ENCODE measurements at places on chromosomes 6 and 20.
A peak's percentile ranks its signal among the peaks of the same experiment; 100 is the strongest.

- no peak for DNase-seq
Measured at GRCh38 chr20:18839507-18840247, 26.1 kb downstream of the SCP2D1 start.

DNA sequence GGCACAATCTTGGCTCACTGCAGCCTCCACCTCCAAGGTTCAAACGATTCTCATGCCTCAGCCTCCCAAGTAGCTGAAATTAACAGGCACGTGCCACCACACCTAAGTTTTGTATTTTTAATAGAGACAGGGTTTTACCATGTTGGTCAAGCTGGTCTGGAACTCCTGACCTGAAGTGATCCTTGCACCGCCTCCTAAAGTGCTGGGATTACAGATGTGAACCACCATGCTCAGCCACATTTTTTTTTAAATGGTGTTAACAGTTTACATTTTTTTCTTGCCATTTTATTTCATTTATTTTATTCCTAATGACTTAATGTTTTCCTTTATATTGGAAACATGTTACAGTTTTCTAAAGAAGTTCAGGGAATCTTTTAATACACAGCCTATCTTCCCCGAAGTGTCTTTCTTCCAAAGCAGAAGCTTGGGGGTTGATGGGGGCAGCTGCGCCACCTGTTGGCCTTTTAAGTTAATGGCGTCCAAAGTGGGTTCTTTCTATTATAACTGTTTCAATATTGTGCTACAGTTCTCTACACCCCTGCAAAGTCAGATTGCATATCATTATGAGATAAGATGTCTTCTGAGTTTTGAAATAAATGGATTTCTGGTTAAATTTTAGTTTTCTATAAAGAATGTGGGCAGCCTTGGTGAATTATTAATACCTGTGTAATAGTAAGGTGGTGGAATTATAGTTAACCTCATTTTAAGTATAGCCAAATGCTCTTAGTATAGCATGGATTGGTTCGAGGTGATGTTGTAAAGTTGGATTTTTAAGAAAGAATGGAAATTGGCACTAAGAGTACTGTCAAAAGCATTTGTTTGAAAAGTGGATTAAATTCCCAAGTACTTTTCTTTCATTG, 42.0 kb upstream of the PLCG1 start:
- DNase-seq: peak; percentile 66

DNA sequence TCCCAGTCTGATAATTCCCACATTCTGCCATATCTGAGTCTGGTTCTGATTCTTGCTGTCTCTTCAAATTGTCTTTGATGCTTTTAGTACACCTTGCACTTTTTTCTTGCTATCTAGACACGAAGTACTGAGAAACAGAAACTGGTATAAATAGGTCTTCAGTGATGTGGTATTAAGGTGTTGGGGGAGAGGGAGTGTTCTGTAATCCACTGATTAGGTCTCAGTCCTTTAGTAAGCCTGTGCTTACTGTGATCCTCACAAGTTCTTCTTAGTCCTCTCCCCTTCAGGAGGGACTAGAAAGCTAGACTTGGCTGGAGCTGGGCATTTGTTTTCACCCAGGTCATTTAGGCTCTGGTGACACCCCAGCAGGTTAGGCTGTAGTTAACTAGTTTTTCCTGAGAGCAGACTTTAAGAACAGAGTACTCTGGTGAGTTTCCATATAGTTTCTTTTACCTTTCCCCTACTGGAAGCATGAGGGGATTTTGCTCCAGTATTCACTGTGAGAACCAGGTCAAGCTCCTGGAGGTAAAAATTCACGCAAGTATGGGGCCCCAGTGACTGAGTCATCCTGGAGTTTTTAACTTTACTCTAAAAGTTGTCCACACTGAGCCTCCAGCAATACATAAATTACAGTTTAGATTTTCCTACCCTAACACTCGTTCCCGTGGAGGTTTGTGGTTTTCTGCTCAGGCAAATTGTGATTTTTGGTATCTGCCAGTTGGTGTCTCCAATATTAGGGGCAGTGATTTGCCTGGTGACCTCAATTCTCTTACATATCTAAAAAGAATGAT, 154.6 kb downstream of the CDKAL1 start:
- DNase-seq: no peak

GRCh38 chr20:34579191-34579978, 20.9 kb downstream of the MAP1LC3A start:
- peak; percentile 82 for DNase-seq

GRCh38 chr20:41140226-41141133, 3.1 kb downstream of the PLCG1 start:
- no peak for DNase-seq

DNA sequence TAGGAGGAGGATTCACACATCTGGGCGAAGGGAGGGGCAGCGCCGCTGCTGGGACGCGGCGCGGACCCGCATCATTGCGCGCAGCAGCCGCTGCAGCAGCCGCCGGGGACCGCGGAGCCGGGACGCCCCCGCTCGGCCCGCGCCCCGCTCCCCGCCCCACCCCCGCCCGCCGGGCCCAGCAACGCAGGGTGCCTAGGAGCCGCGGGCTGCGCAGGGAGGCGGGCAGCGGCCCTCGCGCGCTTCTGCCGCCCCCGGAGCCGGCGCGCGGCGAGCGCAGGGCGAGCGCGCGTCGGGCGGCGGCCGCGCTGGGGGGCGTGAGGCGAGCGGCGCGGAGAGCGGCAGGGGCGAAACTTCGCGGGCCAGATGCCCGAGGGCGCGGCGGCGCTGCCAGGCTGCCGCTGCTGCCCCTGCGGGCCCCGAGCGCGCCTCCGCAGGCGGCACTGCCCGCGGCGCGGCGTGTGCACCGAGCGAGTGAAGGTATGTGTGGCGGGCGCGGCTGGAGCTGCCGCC, at the start of gene NKAIN2:
NKAIN2 (plus strand) TSS at position 362 of the 510 bp plus-strand sequence.
- DNase-seq: peak; percentile 41

- peak; percentile 48 for DNase-seq
Measured at GRCh38 chr6:1871724-1872315, 262.1 kb downstream of the FOXC1 start.

DNA sequence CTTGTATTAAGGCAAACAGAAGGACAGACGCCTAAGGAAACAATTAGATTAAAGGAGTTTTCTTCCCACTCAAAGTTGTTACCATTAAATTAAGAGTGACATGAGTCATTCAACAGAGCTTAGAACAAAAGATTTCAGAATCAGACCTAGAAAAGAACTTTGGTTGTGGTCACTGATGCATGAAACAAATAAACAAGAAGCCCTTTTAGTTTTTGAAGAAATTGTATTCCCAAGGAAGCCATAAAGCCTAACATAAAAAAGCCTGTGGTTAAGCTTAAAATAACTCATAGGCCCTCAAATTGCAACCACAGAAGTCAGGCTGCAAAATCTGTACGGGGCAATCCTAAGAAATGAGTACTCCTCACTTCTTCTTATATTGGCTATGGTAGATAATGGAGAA, 17.9 kb upstream of the TRIM26 start:
- DNase-seq: no peak

DNA sequence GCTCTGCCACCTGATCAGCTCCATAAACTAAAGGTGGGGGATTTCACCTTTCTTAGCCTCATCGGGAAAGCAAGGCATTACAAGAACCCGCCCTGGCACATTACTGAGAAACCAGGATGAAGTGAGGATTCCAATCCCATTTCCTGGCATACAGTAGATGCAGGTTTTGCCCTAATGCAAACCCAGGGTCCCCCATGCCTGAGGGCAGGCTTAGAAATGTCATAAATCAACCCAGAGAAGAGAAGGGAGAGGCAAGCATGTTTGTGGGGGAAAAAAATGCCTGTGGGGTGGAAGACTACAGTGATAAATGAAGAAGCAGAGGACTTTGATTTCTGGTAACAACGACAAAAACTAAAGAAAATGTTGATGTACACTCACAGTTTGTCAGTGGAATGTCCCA, 18.0 kb upstream of the PMEPA1 start:
- no peak for DNase-seq

GRCh38 chr6:36423101-36423824, 19.4 kb downstream of the PXT1 start:
- DNase-seq: peak; percentile 100

- DNase-seq: no peak
Measured at GRCh38 chr20:61538183-61538942, 286.3 kb downstream of the CDH4 start.

DNA sequence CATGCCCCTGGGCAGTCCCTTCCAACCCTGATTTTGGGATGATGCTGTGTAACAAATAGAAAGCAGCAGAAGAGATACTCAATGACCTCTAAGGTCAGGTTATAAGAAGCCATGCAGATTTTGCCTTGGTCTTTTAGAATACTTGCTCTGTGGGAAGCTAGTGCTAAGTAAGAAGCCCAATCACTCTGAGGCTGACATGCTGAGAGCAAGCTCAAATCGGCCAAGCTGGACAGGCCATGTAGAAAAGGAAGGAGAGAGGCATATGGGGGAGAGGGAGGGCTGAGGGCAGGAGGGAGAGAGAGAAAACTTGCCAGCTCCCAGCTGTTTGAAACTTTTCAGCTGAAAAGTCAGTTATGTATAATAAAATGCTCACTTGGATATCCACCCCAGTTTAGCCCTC, 1021.6 kb upstream of the MAP3K7 start:
- no peak for DNase-seq

DNA sequence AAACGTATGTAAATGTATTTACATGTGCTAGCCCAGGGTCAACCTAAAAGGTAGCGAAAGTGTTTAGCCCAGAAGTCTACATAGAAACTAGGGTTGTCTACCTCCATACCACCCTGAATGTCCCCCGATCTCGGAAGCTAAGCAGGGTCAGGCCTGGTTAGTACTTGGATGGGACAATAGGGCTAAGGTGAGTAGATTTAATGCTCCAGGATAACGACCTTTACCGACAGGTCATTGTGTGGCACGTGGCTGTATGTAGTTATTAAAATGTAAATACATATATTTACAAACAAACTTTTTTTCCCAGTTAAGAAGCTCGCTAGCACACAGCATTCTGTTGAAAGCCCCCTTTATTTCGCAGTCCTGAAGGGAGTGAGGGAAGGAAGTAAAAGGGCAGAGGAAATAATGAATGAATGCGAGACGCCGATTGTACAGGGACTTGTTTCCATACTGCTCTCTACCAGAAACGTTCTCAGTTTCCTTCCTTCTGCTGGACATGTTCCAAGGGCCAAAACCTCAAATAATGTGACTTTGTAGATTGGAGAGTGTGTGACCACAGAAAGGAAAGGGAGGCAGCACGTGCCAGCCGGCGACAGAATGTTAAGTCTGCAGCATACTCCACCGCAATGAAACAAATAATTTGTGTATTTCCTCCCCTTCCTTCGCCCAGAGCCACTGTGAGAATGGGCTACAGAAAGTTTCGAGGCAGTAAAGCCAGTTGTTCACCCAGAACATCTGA, 612 bp downstream of the ADAT2 start:
- peak; percentile 42 for DNase-seq

- DNase-seq: no peak
Measured at GRCh38 chr6:89154131-89154530, 8.3 kb downstream of the PM20D2 start.

DNA sequence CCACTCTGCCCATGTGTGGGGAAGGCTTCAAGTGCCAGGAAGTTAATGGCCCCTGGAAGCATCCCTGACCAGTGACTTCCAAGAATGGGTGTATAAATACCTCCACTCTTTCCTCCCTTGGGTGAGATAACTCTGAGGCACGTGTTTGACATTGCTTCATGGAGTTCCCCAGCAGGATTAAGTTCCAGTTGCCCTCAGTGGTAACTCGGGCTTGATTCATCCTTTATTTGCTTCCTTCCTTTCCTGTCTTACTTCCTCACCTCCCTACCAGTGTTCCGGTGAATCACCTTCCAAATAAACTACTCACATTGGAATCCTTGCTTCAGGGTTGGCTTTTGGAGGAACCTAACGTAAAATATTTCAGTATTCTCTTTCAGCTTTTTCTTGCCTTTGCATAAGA, 84.6 kb upstream of the JAG1 start:
- DNase-seq: no peak

DNA sequence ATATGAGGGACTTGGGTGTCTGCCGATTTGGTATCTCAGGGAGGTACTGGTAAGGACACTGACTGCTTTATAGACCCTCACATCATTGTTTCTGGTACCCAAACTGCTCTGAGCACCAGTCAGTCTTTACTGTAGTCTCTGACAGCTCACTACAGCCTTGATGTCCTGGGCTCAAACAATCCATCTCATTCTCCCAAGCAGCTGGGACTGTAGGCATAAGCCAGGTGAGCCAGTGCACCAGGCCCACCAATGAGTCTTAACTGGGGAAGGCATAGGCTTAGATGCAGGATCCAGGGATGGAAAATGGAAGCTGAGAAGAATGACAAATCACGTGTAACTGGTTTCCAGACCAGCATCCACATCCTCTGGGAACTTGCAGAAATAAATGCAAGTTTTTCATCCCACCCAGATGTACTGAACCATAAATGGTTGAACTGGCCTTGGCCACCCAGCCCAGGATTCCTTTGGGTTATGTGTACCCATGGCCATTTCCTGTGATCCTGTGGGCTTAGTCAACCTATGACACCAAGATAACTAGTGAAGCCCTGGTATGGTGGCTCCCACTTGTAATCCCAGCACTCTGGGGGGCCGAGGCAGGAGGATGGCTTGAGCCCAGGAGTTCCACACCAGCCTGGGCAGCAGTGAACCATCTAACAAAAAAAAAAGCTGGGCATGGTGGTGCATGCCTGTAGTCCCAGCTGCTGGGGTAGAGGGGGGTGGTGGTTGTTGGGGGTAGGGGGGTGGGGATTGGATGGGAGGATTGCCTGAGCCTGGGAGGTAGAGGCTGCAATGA, 5.8 kb downstream of the TUBB start:
- DNase-seq: no peak

DNA sequence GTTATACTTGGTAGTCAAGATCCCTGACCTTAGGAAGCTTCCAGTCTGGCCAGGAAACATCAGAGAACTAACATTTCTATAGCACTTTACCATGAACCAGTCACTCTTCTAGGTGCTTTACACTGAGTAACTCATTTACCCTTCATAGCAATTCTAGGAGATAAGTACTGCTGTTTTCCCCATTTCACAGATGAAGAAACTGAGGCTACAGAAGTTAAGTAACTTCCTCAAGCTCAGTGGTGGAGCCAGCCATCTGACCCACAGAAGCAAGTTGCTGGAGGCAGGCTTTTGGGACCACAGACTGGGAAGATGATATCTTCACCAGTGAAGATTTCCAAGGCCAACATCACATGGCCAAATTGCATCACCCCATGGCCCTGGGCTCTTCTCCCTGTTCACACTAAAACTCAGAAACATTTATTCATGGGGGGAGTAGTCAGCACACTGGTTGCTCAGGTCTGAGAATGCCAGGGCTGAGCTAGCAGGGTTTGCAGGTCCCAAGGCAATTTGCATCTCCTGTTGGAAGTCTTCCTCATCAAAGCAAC, 70.3 kb downstream of the UNC5CL start:
- DNase-seq: no peak

Measured in Right ventricle myocardium superior (tissue), 1 donor.